ENCODE measurements at places on chromosomes 16 and 17.

- no peaks in the 10 kb centered on the region for H3K4me1 ChIP-seq
- no peak overlapping the region for H3K27ac ChIP-seq
- no peaks in the 10 kb centered on the region for H3K27me3 ChIP-seq
- H3K36me3 ChIP-seq = no peaks in the 10 kb centered on the region
Measured at GRCh38 chr17:69175625-69176456, 34.1 kb upstream of the ABCA6 start.

DNA sequence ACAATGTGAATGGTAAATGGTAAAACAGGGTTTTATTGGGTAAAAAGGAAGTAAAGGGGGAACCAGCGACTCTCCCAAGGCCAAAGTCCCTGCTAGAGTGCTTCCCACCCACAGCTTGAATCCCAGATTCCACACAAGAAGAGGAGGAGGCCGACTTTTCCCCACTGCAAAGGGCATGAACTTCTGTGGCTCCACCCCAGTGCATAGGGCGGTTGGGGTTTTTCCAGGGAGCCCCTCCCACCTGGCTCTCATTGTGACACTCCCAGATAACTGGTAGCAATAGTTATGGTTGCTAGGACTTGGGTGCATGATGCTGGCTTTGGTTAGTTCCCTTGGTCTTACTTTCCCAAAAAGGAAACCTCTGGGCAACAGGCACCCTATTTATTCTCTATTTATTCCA lies 666.0 kb upstream of the CA10 start:
- no peaks in the 10 kb centered on the region for H3K36me3 ChIP-seq
- no peak for DNase-seq
- no peak overlapping the region for H3K4me3 ChIP-seq
- no peak overlapping the region for H3K27ac ChIP-seq
- H3K27me3 ChIP-seq = no peaks in the 10 kb centered on the region

GRCh38 chr17:2883544-2884213 lies 87.4 kb downstream of the RAP1GAP2 start:
- H3K4me1 ChIP-seq = no peaks in the 10 kb centered on the region
- no peaks in the 10 kb centered on the region for H3K27me3 ChIP-seq
- DNase-seq = no peak
- H3K36me3 ChIP-seq = no peaks in the 10 kb centered on the region
- H3K27ac ChIP-seq = no peak overlapping the region

- H3K27ac ChIP-seq = no peak overlapping the region
- no peak for DNase-seq
- H3K36me3 ChIP-seq = no peaks in the 10 kb centered on the region
- H3K4me1 ChIP-seq = no peaks in the 10 kb centered on the region
- H3K4me3 ChIP-seq = no peak overlapping the region
Measured at GRCh38 chr17:41559548-41559947, 12.3 kb downstream of the KRT9 start.

DNA sequence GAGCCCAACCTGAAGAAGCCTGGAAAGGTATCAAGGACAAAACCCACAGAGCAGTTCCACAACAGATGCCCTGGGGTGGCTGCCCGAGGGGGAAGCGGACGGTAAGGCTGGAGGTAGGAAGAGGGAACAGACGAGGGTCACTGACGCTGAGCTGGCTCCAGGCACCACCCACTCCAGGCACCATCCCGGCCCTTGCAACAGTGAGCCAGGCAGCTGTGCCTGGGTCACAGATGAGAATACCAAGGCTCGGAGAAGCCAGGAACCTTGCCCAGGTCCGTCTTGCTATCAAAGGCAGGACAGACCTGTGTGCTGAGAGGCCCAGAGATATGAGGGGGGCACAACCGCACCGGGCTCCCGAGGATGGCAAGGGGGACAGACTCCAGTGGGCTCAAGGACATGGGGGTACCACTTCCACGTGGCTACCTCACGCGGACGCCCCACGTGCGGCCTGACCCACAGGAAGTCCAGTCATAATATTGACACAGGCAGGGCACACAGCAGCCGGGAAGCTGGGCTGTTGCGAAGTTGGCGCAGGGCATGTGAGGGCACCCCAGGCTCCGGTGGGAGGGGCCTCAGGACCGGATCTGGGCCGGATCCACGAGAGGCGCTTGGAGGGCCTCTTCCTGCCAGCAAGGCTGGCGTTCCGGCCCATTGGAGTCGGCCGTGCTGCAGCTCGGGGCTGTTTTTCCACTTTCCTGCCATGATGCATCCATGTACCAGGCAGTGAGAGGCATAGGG lies 29.9 kb downstream of the PEMT start:
- H3K36me3 ChIP-seq = no peaks in the 10 kb centered on the region
- no peak for DNase-seq
- no peak overlapping the region for H3K4me3 ChIP-seq
- no peaks in the 10 kb centered on the region for H3K27me3 ChIP-seq
- H3K4me1 ChIP-seq = no peaks in the 10 kb centered on the region

DNA sequence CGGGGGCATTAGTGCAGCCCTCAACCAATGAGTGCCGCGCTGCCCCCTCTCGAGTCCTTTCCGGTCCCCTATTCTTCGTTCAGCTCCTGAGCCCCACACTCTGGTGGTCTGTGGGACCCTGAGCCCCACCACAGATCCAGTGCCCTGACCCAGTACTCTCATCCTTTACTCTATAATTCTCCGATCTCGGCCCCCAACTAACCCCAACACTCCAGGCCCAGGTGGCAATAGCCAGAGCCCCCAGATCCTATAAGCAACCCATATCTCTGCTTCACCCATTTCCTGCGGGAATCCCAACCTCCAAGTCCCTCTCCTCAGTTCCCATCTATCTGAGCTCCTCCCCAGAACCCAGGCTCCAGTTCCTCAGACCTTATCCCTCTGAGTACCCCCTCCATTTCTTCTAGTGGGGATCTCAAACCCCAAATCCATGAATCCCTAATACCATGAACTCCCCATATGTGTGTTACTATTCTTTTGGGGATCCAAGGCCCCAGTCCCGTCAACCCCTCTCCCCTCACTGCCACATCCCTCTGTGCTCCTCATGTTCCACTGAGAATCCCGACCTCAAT lies 1.0 kb upstream of the TBC1D10B start:
- H3K27ac ChIP-seq = peak overlapping the region; percentile 92
- peaks cover 26% of the 10 kb centered on the region for H3K36me3 ChIP-seq
- DNase-seq = no peak
- H3K4me1 ChIP-seq = peaks cover 43% of the 10 kb centered on the region

- H3K4me1 ChIP-seq = no peaks in the 10 kb centered on the region
- no peak overlapping the region for H3K4me3 ChIP-seq
- DNase-seq = no peak
- H3K36me3 ChIP-seq = peaks cover 38% of the 10 kb centered on the region
- no peaks in the 10 kb centered on the region for H3K27me3 ChIP-seq
Measured at GRCh38 chr16:24810951-24811843, 34.6 kb upstream of the SLC5A11 start.

GRCh38 chr16:62665269-62665668 lies 629.0 kb upstream of the CDH8 start:
- no peak overlapping the region for H3K27ac ChIP-seq
- no peaks in the 10 kb centered on the region for H3K4me1 ChIP-seq
- no peak overlapping the region for H3K4me3 ChIP-seq

DNA sequence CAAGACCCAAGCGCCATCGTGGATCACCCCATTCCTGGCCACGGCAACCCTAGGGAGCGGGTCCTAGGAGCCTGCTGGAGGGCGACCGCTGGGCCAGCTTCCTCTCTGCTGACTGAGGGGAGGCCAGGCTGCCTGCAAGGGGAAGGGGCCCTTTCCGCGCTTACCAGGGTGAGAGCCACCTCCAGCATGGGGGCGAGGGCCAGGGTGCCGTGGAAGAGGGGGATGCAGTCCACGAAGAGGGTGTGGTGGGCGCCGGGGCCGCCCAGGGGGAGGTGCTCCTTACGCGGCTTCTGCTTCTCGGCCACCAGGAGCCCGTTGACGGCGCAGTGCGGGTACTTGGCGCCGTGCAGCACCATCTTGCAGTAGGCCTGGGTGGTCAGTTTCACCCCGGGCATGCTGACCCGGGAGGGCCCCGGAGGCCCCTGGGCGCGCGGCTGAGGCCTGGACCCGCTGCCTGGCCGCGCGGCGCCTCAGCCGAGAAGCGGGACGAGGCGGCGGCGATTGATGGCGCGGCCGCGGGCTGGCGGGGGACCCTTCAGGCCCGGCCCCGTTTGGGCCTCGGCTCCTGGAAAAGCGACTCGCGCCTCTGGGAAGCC lies 345 bp downstream of the EMC8 start:
- H3K4me1 ChIP-seq = peaks cover 61% of the 10 kb centered on the region
- H3K36me3 ChIP-seq = peaks cover 56% of the 10 kb centered on the region
- H3K27me3 ChIP-seq = no peaks in the 10 kb centered on the region
- H3K4me3 ChIP-seq = peak overlapping the region; percentile 90
